ENCODE measurements at places on chromosomes 11 and 22. TPM values are rescaled to one million over a fixed set of nuclear protein-coding genes. Genes with fewer than 3 reads are reported as not detected.

GRCh38 chr22:42697542-42698013, 23.1 kb downstream of the A4GALT start:
- peak; percentile 82 for DNase-seq
- H3K4me1 ChIP-seq: peaks cover 63% of the 10 kb centered on the region
- H3K27ac ChIP-seq: peak overlapping the region; percentile 86
- no peak overlapping the region for H3K4me3 ChIP-seq
- peaks cover 8% of the 10 kb centered on the region for H3K36me3 ChIP-seq

DNA sequence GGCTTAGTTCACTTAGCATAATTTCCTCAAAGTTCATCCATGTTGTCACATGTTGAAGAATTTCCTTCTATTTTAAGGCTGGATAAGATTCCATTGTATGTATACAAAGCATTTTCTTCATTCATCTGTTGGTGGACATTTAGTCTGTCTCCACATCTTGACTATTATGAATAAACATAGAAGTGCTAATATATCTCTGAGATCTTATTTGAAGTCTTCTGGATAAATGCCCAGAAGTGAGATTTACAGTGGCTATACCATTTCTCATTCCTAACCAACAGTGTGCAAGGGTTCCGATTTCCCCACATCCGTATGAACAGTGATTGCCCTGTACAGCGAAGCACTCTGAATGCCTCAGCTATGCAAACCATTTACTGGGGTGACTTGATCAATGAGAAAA, 6.6 kb upstream of the ZFTA start:
- H3K36me3 ChIP-seq: no peaks in the 10 kb centered on the region
- no peak overlapping the region for H3K4me3 ChIP-seq
- H3K27me3 ChIP-seq: peaks cover 13% of the 10 kb centered on the region
- no peak for DNase-seq
- H3K4me1 ChIP-seq: peaks cover under 1% of the 10 kb centered on the region

MS4A3 gene
- total RNA-seq: 0.49 TPM

MRGPRF gene
- total RNA-seq: 10.2 TPM

DERL3 gene
- total RNA-seq: 0.62 TPM

- no peak for DNase-seq
- H3K4me1 ChIP-seq: peaks cover 5% of the 10 kb centered on the region
- H3K27me3 ChIP-seq: no peaks in the 10 kb centered on the region
- no peak overlapping the region for H3K4me3 ChIP-seq
These were observed 8.7 kb upstream of the MPEG1 start for GRCh38 chr11:59221441-59221840.

MMP1 gene
- total RNA-seq: 0.04 TPM

PLEKHB1 gene
- total RNA-seq: 1.0 TPM

DNA sequence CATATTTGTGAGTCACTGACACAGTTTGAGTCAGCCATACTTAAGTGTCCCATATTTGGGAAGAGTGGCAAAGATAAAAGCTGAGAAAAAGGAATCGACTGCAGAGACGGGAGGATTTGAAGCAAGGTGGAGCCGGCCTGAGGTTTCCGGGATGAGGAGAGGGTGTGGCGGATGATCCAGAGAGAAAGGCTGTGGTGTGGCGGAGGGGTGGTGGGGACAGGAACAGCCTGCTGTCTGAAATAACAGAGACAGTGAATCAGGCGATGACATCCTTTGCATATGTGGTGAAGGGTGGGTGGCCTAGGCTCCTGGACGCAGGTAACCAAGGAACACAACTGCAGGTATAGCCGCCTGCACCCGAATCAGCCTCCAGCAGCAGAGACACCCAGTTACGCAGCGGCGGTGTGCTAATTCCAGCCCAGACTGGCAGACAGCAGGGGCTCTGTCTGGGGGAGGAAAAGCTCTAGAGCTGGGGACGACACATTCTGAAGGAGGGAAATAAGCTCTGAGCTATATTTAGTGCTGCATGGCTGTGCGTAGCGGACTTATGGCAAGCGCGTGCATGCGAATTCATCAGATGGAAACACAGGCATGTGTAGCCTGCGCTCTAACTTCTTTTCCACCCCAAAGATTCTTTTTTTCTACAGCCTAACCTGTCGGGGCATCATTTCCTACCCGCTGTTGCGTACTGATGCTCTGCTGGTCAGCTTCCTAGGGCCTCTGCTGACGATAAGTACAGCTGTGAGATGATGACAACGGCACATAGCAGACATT, 62.7 kb upstream of the BARX2 start:
- H3K27ac ChIP-seq: peak overlapping the region; percentile 81
- H3K4me1 ChIP-seq: peaks cover 30% of the 10 kb centered on the region
- H3K27me3 ChIP-seq: no peaks in the 10 kb centered on the region
- H3K36me3 ChIP-seq: no peaks in the 10 kb centered on the region

SUSD2 gene
- total RNA-seq: 0.40 TPM

YIF1A gene
- 58.9 TPM for total RNA-seq

THYN1 gene
- 44.6 TPM for total RNA-seq

GRCh38 chr11:1487851-1488574, 1.4 kb upstream of the MOB2 start:
- H3K4me1 ChIP-seq: peaks cover 40% of the 10 kb centered on the region
- no peak overlapping the region for H3K27ac ChIP-seq
- no peaks in the 10 kb centered on the region for H3K36me3 ChIP-seq
- H3K4me3 ChIP-seq: no peak overlapping the region

DNA sequence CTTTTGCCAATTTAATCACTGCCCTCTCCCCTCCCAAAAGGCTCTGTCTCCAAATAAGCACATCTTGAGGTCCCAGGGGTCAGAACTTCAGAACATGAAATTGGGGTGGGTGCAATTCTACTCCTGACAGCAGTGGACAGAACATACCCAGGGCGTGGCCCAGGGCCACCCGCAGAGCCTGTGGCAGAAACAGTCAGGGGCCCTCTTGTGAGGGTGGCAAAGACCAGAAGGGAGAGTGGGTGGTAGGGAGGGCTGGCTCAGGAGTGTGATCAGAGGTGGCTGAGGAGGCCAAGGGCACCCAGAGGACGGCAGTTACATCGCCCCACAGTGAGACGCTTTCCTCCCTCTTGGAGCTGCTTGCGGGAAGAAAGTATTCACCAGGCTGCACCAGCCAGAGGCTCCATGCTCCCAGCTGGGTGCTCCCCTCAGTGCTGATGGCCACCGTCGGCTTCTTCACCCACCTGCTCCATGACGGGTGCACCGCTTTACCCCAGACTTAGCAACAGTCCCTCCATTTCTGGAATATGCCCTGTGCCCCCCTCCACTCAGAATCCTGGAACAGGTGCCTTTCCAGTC, 1388.0 kb downstream of the BRD1 start:
- no peak for DNase-seq
- no peak overlapping the region for H3K4me3 ChIP-seq
- peaks cover 2% of the 10 kb centered on the region for H3K27me3 ChIP-seq
- no peaks in the 10 kb centered on the region for H3K4me1 ChIP-seq
- no peaks in the 10 kb centered on the region for H3K36me3 ChIP-seq

- no peak overlapping the region for H3K4me3 ChIP-seq
- peak overlapping the region; percentile 95 for H3K27ac ChIP-seq
- peaks cover 2% of the 10 kb centered on the region for H3K27me3 ChIP-seq
These were observed 58.3 kb downstream of the CDKN1C start for GRCh38 chr11:2827256-2827655.

DNA sequence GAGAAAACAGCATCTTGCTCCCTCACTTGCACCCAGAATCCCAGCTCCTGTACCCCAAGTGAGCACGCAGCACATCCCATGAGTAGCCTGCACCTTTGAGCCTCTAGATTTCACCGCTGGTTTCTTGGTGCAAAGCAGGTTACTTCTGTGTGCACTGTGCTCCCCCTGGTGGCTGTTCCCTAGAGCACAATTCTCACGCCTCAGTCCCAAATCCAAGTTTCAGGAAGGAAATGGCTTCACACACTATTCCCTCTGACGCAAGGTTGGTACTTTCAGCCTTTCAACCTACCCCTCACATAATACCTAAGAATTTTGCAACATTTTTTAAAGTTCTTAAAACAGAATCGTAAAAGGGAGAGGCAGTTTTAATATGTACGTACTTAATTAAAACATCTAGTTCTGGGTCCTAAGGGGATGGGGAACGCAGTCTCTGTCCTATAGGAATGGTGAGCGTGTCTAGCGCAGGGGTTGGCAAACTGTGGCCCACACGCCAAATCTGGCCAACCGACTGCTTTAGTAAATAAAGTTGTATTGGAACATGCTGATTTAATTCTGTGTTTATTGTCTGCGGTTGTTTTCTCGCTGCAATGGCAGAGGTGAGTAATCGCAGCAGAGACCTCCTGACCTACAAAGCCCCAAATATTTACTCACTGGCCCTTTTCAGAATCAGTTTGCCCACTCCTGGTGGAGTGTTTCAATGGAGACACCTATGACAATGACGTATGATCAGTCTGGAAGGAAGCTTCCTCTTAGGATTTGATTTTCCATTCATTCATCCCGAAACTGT, 27.5 kb downstream of the DHCR7 start:
- no peak overlapping the region for H3K4me3 ChIP-seq
- no peaks in the 10 kb centered on the region for H3K36me3 ChIP-seq
- DNase-seq: peak; percentile 17

IGLL1 gene
- total RNA-seq: 0.13 TPM

GRCh38 chr11:128713595-128713994, 19.7 kb downstream of the FLI1 start:
- H3K27me3 ChIP-seq: no peaks in the 10 kb centered on the region
- peaks cover 22% of the 10 kb centered on the region for H3K4me1 ChIP-seq
- H3K36me3 ChIP-seq: no peaks in the 10 kb centered on the region
- no peak overlapping the region for H3K27ac ChIP-seq

GRCh38 chr22:44660051-44660830, 41.8 kb upstream of the PRR5 start:
- peaks cover 51% of the 10 kb centered on the region for H3K4me1 ChIP-seq
- H3K27ac ChIP-seq: no peak overlapping the region
- DNase-seq: no peak
